ENCODE measurements at places on chromosomes 3 and 15. TPM values are rescaled to one million over a fixed set of nuclear protein-coding genes. Genes with fewer than 3 reads are reported as not detected.

Gene ANKDD1A
- total RNA-seq, result 4.1 TPM

Gene H1-8
- total RNA-seq, result not detected

Gene GOLGA6B
- not detected for total RNA-seq

Gene HTR3E
- total RNA-seq, result not detected

Gene CCR1
- total RNA-seq, result 0.86 TPM

Gene MKRN2OS
- total RNA-seq, result not detected

Gene CDC25A
- not detected for total RNA-seq

Gene ZIC1
- total RNA-seq, result not detected

Gene SNAPC5
- 22.3 TPM for total RNA-seq

Gene EIF4G1
- 220 TPM for total RNA-seq

Gene GRM2
- total RNA-seq, result 3.9 TPM

Gene TRAT1
- 43.4 TPM for total RNA-seq

Gene EDC3
- 11.8 TPM for total RNA-seq

Gene ROPN1
- total RNA-seq, result not detected

Gene THSD4
- total RNA-seq, result not detected

Gene TNIK
- total RNA-seq, result 60.8 TPM

Gene AQR
- total RNA-seq, result 37.1 TPM

Gene CLDN16
- total RNA-seq, result not detected

Gene NUDT16
- 3.5 TPM for total RNA-seq

Gene LRRN1
- total RNA-seq, result 1.0 TPM

Gene CYP19A1
- total RNA-seq, result not detected

Gene CACNA2D2
- total RNA-seq, result 7.2 TPM

Gene DAZL
- total RNA-seq, result not detected

Gene ATP13A4
- total RNA-seq, result 2.3 TPM

Gene ALS2CL
- total RNA-seq, result 7.5 TPM

Gene DOCK3
- total RNA-seq, result 2.8 TPM

Gene GOLGA8J
- not detected for total RNA-seq

Gene HRG
- total RNA-seq, result not detected

Gene ADGRG7
- total RNA-seq, result 22.5 TPM

Gene KBTBD12
- total RNA-seq, result not detected

Gene IL5RA
- not detected for total RNA-seq

Gene SLC28A2
- not detected for total RNA-seq

Gene COL7A1
- 1.2 TPM for total RNA-seq

Gene AQP9
- total RNA-seq, result not detected

Gene POLR2M
- 96.7 TPM for total RNA-seq

Gene APH1B
- total RNA-seq, result 13.6 TPM

Gene HOMER2
- 1.1 TPM for total RNA-seq

Gene IQCF5
- total RNA-seq, result not detected

Gene TMPRSS7
- total RNA-seq, result not detected

Gene PLIN1
- total RNA-seq, result not detected

Gene UNC13C
- total RNA-seq, result not detected

Gene GOLGA6L9
- 3.4 TPM for total RNA-seq

Gene HMG20A
- total RNA-seq, result 20.6 TPM

Gene C3orf38
- total RNA-seq, result 45.5 TPM

Gene RAB8B
- total RNA-seq, result 146 TPM

Gene POLQ
- 0.28 TPM for total RNA-seq

Gene HTR3C
- total RNA-seq, result not detected

Gene GOLGB1
- total RNA-seq, result 47.4 TPM

Gene TMEM44
- 1.0 TPM for total RNA-seq

Gene OXTR
- not detected for total RNA-seq

Gene CHST2
- total RNA-seq, result 2.7 TPM
